Kidney (tissue), 22 donors: ENCODE measurements at places on chromosomes 5 and 9. TPM values are rescaled to one million over a fixed set of nuclear protein-coding genes. Genes with fewer than 3 reads are reported as not detected.

Gene TSSK1B
- not detected for polyA plus RNA-seq

Gene URM1
- polyA plus RNA-seq: 55.9 TPM

Gene TMC1
- 1.2 TPM for polyA plus RNA-seq

Gene RELL2
- polyA plus RNA-seq: 8.2 TPM

DNA sequence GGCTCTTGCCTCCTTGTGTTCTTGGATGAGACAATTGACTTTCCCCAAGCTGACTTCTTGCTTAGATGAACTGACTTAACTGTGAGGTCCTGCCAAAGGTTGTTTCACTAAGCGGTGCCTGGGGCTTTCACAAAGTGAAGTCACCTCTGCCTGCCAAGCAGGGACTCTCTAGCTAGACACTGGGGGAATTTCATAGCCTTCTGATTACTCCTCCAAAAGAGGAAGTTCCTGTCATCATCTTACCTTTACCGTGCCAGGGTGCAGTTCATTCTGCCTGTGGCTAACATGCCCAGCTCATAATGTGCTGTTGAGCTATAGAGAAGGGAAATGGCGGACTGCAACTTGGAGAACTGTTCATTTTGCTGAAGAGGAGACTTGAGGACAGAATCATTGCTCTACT, 472.0 kb upstream of the WWC1 start:
- DNase-seq: no peak

DNA sequence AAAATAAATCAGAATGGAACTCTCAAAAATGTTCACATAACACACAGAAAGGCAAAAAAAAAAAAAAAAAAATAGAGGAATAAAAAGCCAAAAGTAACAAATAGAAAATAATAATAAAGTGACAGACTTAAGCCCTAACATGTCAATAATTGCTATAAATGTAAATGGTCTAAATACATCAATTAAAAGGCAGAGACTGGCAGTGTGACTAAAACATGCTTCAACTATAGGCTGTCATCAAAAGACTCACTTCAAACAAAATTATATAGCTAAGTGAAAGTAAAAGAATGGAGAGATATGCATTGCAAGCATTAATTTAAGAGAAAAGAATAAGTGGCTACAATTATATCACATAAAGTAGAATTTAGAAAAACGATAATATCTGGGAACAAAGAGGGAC, 114.2 kb downstream of the PHF2 start:
- no peak for DNase-seq

DNA sequence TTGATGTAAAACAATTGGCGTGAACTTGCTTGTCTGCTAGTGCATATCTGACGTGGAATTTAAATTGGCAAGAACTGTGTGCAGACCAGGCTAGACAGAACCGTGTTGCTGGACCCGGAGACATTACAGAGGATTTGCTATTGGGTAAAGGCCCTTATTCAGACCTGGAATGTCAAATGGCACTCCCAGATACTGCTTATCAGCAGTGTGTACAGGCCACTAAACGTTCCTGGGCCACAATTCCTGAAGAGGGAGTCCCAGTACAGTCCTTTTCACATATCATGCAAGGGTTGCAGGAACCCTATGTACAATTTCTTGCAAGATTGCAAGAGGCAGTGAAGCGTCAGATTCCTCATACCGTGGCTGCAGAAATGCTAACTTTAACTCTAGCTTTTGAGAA, 13.5 kb upstream of the MCCC2 start:
- DNase-seq: no peak

GRCh38 chr9:6383551-6384225, 29.3 kb upstream of the UHRF2 start:
- no peak for DNase-seq

DNA sequence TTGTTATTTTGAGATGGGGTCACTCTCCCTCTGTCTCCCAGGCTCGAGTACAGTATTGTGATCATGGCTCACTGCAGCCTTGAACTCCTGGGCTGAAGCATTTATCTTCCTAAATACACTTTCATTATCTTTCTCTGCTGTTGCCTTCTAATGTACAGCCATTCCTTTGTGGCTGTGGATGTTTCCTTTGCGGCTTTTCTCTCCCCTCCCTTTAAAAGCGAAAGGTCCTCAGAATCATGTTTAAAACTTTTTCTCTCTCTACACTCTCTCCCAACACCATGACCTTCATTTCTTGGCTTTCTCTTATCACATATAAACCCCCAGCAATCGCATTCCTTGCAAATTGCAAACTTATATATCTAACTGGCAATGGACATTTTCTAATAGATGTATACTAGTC, 1.6 kb downstream of the IFNA2 start:
- no peak for DNase-seq

DNA sequence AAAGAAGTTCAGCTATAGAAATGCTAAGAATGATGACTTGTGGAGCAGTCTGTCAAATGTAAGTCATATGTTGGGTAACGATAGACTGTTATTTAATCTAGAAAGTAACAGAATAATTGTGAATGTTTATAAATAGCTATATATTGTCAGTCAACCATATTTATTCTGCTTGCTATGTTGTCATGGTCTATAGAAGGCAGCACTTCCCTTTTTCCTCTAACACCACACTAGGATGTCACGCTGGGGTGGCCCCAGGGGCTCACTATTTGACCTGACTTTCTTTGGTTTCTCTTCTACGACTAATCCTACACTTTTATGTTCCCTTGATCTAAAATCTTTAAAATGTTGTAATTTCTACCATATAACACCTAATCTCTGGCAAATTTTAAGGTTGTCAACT, 20.5 kb downstream of the ERAP2 start:
- DNase-seq: no peak

GRCh38 chr5:64827703-64828102, 59.0 kb downstream of the CWC27 start:
- no peak for DNase-seq

GRCh38 chr5:109062664-109063063, 315.0 kb downstream of the FER start:
- no peak for DNase-seq

DNA sequence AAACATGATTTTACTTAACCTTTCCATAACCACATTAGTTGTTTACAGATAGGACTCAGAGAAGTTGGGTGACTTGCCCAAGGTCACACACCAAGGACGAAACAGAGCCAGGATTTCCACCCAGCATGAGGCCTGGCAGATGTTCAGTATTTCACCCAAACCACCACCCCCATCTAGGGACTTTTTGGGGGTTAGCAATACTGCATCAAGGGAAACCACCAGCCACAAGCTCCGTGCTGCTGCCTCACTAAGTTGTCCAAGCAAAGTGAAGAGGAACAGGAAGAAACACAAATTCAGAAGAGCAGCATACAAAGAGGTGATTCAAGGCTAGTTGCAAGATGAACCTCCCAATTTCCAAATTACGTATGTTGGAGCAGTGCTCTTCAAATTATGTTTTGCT, 219.6 kb upstream of the RORB start:
- no peak for DNase-seq

DNA sequence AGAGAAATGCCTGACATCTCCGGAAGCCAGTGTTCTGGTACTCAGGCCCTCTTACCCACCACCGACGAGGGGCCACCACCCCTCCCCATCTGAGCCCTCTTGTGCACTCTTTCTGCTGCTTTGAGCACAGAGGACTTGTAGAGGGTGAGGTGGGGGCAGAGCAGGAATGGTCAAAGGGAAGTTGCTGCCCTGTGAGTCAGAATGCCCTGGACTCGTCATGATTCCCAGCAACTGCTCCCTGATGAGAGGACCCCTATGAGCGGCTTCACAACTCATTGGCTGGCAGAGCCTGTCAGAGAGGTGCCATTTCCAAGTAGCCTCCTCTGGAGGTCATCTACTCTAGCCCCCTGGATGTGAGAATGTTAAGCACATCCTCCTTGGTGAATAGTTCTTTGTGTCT, 845 bp downstream of the ECSCR start:
- DNase-seq: no peak

GRCh38 chr5:148884339-148885020, 58.1 kb downstream of the ADRB2 start:
- DNase-seq: no peak

- no peak for DNase-seq
Observed at GRCh38 chr5:169569513-169569912, 14.1 kb upstream of the SPDL1 start.

GRCh38 chr5:111733571-111733970, 23.4 kb downstream of the NREP start:
- DNase-seq: no peak
